Activated T-cell treated with anti-CD3 and anti-CD28 coated beads, Interleukin-2, amount 50 U/mL, for 72 hours (primary cell): ENCODE measurements at places on chromosomes 16 and 17. TPM values are rescaled to one million over a fixed set of nuclear protein-coding genes. Genes with fewer than 3 reads are reported as not detected.

Gene MEIOC
- 0.82 TPM for total RNA-seq

Gene BTBD17
- total RNA-seq = not detected

Gene TPSG1
- 0.32 TPM for total RNA-seq

Gene ITGAL
- total RNA-seq = 517 TPM

Gene RAP1GAP2
- 0.50 TPM for total RNA-seq

Gene CWC25
- 29.7 TPM for total RNA-seq

Gene UMOD
- total RNA-seq = not detected

Gene PRAC2
- total RNA-seq = not detected

Gene SPAG9
- total RNA-seq = 69.8 TPM

- no peak overlapping the region for H3K27ac ChIP-seq
- H3K36me3 ChIP-seq = no peaks in the 10 kb centered on the region
- H3K27me3 ChIP-seq = no peaks in the 10 kb centered on the region
- no peak overlapping the region for H3K4me3 ChIP-seq
- DNase-seq = no peak
- peaks cover 5% of the 10 kb centered on the region for H3K4me1 ChIP-seq
Observed at GRCh38 chr17:9922012-9922848, 17.2 kb upstream of the RCVRN start.

DNA sequence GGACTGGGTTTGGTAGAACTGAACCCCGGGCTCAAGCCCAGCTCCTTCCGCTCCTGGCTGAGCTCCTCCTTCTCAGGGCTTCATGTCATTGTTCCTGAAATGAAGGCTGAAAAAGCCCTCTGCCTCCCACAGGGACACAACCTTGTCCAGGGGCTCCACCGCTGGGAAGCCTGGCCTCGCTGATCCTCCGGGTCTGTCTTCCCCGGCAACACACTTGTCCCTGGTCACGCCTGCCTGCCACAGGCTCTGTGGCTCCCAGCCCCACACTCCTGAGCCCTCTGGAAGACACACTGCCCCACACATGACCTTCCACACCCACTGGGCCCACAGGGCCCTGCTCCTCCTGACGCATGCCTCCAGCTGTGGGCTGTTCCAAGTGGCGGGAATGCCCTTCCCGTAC is 18.0 kb upstream of the ZC3H18 start:
- peaks cover under 1% of the 10 kb centered on the region for H3K27me3 ChIP-seq
- peaks cover 3% of the 10 kb centered on the region for H3K36me3 ChIP-seq
- H3K4me3 ChIP-seq = no peak overlapping the region

GRCh38 chr16:87203060-87203656 is 114.0 kb downstream of the C16orf95 start:
- H3K36me3 ChIP-seq = no peaks in the 10 kb centered on the region
- peaks cover 15% of the 10 kb centered on the region for H3K27me3 ChIP-seq
- H3K4me3 ChIP-seq = no peak overlapping the region
- DNase-seq = peak; percentile 74
- no peak overlapping the region for H3K27ac ChIP-seq

DNA sequence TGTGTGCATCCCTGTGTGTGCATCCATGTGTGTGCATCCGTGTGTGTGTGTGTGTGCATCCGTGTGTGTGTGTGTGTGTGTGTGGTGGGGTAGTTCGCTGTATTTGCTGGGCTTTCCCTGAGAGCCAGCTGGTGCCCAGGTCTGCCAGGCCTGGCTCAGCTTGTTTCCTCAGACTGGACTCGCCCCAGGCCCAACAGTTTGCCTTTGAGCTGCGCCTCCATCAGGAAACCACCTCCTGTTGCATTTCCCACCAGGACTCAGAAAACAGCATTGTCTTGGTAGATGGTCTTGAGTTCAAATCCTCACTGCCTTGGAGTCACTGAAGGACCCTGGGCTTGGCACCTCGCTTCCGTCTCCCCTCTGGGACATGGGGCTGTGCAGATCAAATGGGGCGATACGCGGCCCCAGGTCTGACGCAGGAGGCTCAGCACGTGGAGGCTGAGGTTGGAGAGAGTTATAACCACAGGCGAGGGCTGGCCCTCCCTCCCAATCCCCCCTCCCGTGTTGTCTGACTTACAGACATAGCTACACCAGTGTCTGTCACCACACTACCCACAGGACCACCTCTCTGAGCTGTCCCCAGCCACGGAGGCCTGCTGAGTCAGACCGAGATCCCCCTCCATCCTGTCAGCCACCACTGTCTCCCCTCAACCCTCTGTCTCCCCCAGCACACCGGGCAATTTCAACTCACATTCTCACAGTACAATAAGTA is 4.7 kb downstream of the ITGAE start:
- peak; percentile 87 for DNase-seq
- peaks cover 16% of the 10 kb centered on the region for H3K27me3 ChIP-seq
- peaks cover 64% of the 10 kb centered on the region for H3K4me1 ChIP-seq
- H3K27ac ChIP-seq = peak overlapping the region; percentile 30
- no peaks in the 10 kb centered on the region for H3K36me3 ChIP-seq

DNA sequence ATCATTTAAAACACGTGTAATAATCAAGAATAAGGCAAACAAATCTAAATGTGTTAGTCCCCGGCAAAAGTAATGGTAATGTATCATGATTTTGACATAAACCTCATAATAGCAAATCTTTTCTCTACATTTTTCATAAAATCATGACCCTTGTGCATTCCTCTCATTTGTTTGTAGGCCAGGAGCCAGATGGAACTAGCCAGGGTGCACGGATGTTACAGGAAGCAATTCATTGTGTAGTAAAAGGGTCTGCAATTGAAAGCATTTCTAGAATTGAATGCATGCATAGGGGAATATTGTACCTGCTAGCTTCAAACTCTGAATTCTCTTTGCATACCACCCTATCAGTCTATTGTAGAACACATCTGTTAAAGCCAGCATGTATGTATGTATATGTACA is 66.6 kb downstream of the CNTNAP4 start:
- no peak for DNase-seq
- no peak overlapping the region for H3K27ac ChIP-seq
- H3K4me1 ChIP-seq = no peaks in the 10 kb centered on the region
- H3K36me3 ChIP-seq = no peaks in the 10 kb centered on the region
- no peaks in the 10 kb centered on the region for H3K27me3 ChIP-seq
- H3K4me3 ChIP-seq = no peak overlapping the region

DNA sequence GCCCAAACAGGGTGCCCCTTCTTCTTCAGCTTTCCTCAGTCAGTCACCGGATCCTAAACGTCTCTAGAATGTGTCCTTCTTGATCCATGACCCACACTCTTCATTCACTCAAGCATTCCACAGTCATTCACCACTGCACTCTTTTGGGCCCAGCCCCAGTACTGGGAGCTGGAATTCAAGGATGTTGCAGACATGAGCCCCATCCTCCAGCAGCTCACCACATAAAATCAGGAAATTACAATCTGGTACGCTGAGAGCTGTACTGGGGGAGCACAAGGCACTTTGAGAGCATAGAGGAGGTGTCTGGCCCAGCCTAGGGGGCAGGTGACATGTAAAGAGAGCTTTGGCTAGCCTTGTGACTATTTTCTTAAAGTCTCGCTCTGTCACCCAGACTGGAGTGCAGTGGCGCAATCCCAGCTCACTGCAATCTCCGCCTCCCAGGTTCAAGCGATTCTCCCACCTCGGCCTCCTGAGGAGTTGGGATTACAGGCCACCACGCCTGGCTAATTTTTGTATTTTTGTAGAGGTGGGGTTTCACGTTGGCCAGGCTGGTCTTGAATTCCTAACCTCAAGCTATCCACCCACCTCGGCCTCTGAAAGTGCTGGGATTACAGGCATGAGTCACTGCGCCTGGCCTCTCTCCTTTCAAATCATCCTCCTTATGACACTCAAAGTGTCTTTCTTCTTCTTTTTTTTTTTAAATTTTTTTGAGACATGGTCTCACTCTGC is 18.7 kb downstream of the CES4A start:
- DNase-seq = no peak
- H3K4me1 ChIP-seq = peaks cover 37% of the 10 kb centered on the region
- H3K27ac ChIP-seq = peak overlapping the region; percentile 84

GRCh38 chr16:46690281-46691178 is 1.1 kb downstream of the ORC6 start:
- H3K27ac ChIP-seq = no peak overlapping the region
- no peak overlapping the region for H3K4me3 ChIP-seq
- peaks cover 37% of the 10 kb centered on the region for H3K4me1 ChIP-seq
- DNase-seq = no peak
- H3K27me3 ChIP-seq = no peaks in the 10 kb centered on the region
- H3K36me3 ChIP-seq = peaks cover 9% of the 10 kb centered on the region

DNA sequence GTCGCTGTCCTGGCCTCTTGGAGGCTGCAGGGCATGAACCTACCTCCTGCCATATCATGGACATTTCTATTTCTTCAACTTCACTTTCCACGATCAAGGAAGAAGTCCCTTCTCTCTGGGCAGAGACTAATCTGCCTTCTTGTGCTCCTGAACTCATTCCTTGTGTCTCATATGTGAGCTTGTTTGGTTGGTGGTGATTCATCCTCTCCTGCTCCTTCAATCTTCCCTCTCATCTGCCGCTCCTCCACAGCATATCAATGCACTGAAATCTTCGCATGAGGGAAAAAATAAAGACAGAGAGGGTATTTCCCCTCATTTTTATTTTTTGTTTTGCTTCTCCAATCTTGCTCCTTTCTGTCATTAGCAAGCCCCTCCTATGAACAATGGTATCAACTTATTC is 571.7 kb upstream of the GOT2 start:
- no peak overlapping the region for H3K4me3 ChIP-seq
- H3K27me3 ChIP-seq = no peaks in the 10 kb centered on the region
- DNase-seq = no peak
- H3K36me3 ChIP-seq = no peaks in the 10 kb centered on the region

DNA sequence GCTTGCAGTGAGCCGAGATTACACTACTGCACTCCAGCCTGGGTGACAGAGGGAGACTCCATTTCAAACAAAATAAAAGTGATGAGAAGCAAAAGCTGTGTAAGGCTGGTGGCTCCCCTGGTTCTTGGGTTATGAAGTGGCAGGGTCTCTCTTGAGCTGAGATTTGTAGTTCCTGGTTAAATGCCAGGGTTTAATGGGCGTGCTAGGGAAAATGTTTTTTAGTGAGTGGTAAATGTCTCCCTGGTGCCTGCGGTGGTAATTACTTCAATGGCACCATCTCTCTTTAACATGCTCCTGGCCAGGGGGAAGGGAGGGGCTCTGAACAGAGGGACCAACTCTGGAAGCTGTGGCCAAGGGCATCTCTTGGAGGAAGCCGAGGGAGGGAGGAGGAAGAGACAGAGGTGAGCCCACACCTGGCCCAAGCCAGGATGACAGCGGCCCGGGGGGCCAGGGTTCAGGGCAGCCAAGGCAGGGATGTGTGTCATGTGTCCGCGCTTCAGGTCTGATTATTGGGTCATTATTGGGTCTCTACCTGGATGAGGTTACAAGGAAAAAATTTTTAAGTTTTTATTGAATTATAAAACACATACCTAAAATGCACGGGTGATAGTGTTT is 17.8 kb upstream of the RPL38 start:
- H3K4me1 ChIP-seq = no peaks in the 10 kb centered on the region
- no peaks in the 10 kb centered on the region for H3K36me3 ChIP-seq
- H3K27me3 ChIP-seq = peaks cover 18% of the 10 kb centered on the region

GRCh38 chr16:55911616-55912015 is 36.4 kb upstream of the CES5A start:
- no peak overlapping the region for H3K4me3 ChIP-seq
- DNase-seq = no peak
- no peak overlapping the region for H3K27ac ChIP-seq
- H3K36me3 ChIP-seq = no peaks in the 10 kb centered on the region
- H3K4me1 ChIP-seq = no peaks in the 10 kb centered on the region
- peaks cover 9% of the 10 kb centered on the region for H3K27me3 ChIP-seq

DNA sequence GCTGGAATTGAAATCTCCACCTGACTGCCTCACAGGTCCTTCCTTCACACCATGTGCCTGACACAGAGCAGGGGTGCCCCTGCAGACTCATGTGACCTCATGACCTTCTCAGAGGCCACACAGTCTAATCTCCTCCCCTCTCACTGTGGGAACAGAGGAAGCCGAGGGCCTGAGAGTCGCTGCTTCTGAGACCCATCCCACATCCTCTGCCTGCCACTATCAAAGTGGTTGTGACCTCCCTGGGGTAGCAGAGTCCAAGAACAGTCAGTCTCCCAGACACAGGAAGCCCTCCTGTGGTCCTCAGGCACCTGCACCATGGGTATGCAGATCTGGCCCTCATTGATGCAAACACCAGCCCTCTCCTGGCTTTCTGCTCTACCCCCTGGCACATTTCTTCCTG is 78.5 kb downstream of the RAB11FIP4 start:
- H3K27ac ChIP-seq = no peak overlapping the region
- peaks cover 8% of the 10 kb centered on the region for H3K27me3 ChIP-seq
- no peaks in the 10 kb centered on the region for H3K36me3 ChIP-seq
- no peak for DNase-seq
- no peaks in the 10 kb centered on the region for H3K4me1 ChIP-seq
- H3K4me3 ChIP-seq = no peak overlapping the region

GRCh38 chr16:68617734-68618133 is 27.4 kb upstream of the CDH3 start:
- H3K27me3 ChIP-seq = no peaks in the 10 kb centered on the region
- H3K4me3 ChIP-seq = no peak overlapping the region
- no peaks in the 10 kb centered on the region for H3K4me1 ChIP-seq
- no peak overlapping the region for H3K27ac ChIP-seq
- no peak for DNase-seq
- no peaks in the 10 kb centered on the region for H3K36me3 ChIP-seq

DNA sequence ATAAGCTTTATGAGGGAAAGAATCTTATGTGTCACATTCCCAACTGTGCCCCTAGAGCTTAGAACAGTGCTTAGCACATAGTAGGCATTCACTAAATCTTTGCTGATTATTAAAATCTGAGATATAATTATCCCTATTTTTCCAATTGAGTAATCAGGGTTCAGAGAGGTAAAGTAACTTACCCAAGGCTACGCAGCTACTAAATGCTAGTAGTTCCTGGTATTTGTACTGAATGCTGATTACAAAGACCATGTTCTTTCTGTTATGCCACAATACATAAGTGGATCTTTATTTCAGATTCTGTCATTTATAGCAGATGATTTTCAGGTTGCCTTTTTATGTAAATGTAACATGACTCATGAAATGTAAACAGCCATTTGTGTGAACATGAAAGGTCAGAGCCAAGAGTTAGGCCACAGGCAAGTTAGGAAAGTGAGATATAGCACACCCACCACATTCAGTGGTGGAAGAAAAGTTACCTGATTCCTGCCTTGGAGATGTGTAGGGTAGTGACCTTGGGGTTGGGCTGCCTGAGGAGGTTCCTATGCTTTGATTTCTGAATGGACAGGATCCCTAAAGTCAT is 77.2 kb downstream of the FTO start:
- H3K4me3 ChIP-seq = peak overlapping the region; percentile 19
- peak overlapping the region; percentile 55 for H3K27ac ChIP-seq
- H3K4me1 ChIP-seq = peaks cover 41% of the 10 kb centered on the region
- no peak for DNase-seq

GRCh38 chr17:80800481-80801391 is 190.9 kb upstream of the CHMP6 start:
- H3K27ac ChIP-seq = no peak overlapping the region
- DNase-seq = no peak
- peaks cover 16% of the 10 kb centered on the region for H3K4me1 ChIP-seq
- H3K4me3 ChIP-seq = no peak overlapping the region
- H3K36me3 ChIP-seq = peaks cover 14% of the 10 kb centered on the region
- no peaks in the 10 kb centered on the region for H3K27me3 ChIP-seq

- H3K4me3 ChIP-seq = peak overlapping the region; percentile 78
- peak; percentile 33 for DNase-seq
- peak overlapping the region; percentile 100 for H3K27ac ChIP-seq
- peaks cover 88% of the 10 kb centered on the region for H3K4me1 ChIP-seq
Observed at GRCh38 chr17:66331038-66331816, 28.8 kb downstream of the PRKCA start.

GRCh38 chr17:42677921-42678781 is 1.4 kb upstream of the PLEKHH3 start:
- peak; percentile 84 for DNase-seq
- peaks cover 1% of the 10 kb centered on the region for H3K36me3 ChIP-seq
- H3K4me1 ChIP-seq = peaks cover 61% of the 10 kb centered on the region
- peak overlapping the region; percentile 84 for H3K4me3 ChIP-seq
- H3K27me3 ChIP-seq = peaks cover 41% of the 10 kb centered on the region
- H3K27ac ChIP-seq = no peak overlapping the region
